ENCODE measurements at places on chromosomes 13 and 19.

DNA sequence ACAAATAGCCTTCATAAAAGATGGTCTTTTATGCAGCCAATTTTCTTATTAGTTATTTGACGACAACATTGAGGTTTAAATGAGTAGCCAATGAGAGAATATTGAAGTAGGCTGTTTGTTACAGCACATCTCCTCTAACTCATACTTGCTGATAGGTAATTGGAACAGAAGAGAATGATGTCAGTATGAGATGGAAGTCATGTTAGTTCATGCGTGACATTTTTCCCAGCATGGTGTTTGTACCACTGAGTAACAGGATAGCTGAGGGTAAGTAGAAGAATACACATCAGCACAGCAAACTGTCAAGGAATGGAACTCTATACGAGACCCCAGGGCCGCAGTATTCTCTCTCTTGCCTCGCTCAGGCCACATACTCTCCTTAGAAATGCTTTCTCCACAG, 37.2 kb downstream of the COL4A2 start:
- no peak for DNase-seq

DNA sequence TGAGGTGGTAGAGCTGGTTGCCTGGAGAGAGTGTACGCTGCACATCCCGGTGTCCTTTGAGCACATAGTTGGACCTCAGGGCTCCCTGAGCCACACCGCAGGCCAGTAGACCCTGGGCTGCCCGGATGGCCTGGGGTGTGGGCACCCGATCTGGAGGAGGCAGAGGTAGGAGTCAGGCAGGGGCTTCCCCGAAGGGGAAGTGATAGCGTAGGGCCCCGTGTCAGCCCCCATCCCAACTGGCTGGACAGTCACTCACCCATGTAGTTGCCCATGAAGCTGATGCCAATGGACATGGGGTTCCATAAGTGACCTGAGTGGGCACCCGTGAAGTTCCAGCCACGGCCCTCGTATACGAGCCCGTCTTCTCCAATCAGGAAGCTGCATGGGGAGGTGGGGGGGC, 3.6 kb downstream of the PGLYRP1 start:
- no peak for DNase-seq

DNA sequence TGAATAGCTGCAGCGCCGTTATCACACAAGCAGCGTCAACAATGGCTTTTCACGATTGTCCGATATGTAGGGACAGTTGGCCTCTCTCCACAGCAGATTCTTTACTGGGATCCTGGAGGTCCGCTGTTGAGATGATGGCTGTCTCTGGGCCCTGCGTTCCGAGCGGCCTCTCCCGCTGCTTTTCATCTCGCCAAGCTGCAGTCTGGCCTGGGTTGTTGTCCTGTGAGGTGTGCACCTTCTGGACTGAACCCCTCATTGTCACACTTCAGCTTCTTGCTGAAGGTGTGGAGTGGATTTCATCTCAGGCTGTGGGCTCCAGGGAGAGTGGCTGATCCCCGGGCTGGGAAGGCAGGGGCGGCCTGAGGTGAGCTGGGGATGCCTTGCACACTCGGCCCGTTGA, 9.6 kb downstream of the UPF1 start:
- DNase-seq: no peak

DNA sequence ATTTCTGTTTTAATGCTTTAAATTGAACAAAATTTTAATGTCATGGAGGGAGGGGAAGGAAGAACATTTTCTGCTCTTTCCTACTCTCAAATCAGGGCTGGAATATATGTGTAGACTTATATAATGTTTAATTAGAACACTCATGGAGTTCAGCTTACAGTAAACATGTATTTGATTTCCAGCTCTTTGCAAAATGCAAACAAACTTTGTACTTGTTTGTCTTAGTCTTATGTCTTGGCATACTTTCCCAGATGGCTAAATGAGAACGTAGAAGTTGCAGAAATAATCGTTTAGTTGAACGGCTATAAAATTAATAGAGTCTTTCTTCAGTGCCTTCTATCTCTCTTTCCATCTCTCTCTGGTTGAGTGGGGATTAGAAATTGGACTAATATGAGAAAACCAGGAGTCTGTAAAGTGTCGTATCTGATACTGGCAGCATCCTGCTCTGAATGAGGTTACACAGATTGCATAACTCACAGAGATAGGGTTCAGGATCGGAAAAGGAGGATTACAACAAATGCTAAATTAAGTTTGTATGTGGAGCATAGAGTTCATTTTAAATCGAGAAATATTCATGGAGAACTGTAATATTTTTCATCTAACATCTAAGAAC, 82.3 kb downstream of the FGF9 start:
- no peak for DNase-seq

- no peak for DNase-seq
Measured at GRCh38 chr13:33571618-33572017, 246.3 kb upstream of the RFC3 start.

GRCh38 chr13:97266332-97266731, 44.2 kb downstream of the MBNL2 start:
- DNase-seq: no peak

DNA sequence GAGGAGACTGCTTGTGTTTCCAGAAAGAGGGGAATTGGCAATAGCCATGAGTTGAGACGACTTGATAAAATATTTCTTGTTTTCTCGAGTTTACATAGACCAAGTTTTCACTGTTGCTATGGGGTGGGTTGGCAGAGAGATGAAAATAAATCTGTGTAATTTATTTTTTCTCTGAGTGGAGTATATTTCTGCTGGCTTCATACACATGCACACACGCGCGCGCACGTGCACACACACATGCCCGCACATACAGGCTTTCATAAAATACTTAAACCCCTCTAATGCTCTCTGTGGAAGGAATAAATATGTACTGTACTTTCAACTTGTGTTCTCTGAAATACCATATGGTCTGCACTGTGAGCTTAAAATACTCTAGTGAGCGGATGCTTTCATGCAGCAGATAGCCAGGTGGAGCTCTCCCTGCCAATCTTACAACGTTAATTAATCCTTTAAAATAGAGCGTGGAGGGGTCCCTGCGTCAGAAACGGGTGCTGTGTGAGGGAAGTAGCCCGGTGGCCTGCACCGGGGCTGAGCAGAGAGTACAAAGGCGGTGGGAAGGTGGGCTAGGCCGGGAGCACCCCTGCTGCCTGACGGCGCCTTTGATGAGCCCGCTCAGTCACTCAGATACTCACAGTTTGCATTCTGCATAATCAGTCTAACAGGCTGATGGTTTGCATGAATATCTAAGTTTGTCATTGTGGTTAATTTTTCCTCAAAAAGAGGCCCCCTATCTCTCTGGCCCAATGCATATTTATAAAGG, 44.1 kb downstream of the CCNE1 start:
- no peak for DNase-seq

- DNase-seq: no peak
Measured at GRCh38 chr13:97027162-97027554, 32.9 kb upstream of the OXGR1 start.

- DNase-seq: no peak
Measured at GRCh38 chr13:90868321-90868920, 479.1 kb upstream of the MIR17HG start.

DNA sequence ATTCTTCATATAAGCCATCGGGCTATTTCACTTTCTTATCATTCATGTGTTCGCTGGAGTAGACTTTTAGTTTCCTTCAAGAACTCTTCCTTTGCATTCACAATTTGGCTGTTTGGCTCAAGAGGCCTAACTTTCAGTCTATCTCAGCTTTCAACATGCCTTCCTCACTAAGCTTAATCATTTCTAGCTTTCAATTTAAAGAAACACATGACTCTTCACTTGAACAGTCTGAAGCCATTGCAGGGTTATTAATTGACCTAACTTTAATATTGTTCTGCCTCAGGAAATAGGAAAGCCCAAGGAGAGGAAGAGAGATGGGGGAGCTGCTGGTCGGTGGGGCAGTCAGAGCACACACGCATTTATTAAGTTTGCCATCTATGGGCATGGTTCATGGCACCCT, 158.1 kb downstream of the SUCLA2 start:
- DNase-seq: no peak

GRCh38 chr19:39264306-39265290, 3.6 kb upstream of the IFNL2 start:
- DNase-seq: no peak

DNA sequence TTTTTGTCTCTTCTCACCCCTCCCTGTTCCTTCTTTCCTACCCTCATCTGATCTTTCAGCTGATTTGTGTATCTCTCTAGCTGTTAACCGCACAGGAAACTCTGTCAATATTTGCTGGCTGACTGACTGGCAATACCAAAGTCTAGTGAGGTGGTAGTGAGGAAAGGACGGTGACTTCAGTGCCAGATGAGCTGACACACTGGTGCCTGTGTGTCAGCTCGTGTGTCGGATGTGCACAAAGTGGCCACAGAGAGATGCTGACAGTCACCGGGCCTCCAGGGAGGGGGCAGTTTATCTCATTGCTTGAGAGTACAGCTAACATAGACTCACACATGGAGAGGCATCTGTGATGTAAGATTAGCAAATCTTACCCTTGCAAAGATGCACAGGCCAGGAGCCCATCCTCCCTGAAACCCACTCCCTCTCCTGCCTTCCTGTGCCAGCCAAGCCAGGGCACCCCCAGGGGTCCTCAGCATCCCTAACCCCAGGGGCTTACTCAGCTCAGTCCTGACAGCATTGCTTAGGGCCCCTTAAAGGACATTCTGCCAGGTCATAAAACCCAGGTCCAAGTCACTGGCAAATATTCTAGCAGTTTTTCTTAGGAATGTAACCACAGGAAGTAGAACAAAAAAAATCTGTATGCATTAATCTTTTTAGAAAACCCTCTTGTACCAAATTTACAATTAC, 80.2 kb downstream of the SHISA2 start:
- no peak for DNase-seq

- no peak for DNase-seq
Measured at GRCh38 chr13:106357198-106357597, 178.3 kb downstream of the EFNB2 start.

- no peak for DNase-seq
Measured at GRCh38 chr13:60435762-60436374, 38.8 kb downstream of the TDRD3 start.

DNA sequence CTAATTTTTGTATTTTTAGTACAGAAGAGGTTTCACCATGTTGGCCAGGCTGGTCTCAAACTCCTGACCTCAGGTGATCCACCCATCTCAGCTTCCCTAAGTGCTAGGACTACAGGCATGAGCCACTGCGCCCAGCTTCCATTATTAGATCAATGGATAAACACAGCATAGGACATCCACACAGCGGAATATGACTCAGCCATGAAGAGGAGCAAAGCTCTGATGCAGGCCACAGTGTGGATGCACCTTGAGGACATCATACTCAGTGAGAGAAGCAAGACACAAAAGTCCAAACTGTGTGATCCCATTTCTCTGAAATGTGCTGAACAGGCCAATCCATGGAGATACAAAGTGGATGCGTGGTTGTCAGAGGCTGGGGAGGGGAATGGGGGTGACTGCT, 4.9 kb upstream of the ZBTB7A start:
- no peak for DNase-seq

GRCh38 chr19:55098716-55099556, 18.5 kb downstream of the PPP1R12C start:
- DNase-seq: no peak

DNA sequence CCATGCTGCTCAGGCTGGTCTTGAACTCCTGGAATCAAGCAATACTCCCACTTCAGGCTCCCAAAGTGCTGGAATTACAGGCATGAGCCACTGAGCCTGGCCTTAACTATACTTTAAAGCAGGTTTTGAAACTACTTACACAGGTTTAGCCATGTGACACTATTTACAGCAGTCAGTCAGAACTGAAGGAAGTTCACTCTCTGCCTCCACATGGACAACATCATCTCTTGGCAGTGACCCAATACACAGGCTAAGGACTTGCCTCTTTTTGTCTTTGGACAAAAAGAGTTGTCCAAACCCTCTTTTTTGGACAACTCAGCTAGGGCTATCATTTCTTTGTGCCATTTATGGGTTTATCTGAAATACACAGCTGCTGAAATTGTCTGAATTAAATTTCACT, 89.0 kb upstream of the CLDN10 start:
- DNase-seq: no peak

DNA sequence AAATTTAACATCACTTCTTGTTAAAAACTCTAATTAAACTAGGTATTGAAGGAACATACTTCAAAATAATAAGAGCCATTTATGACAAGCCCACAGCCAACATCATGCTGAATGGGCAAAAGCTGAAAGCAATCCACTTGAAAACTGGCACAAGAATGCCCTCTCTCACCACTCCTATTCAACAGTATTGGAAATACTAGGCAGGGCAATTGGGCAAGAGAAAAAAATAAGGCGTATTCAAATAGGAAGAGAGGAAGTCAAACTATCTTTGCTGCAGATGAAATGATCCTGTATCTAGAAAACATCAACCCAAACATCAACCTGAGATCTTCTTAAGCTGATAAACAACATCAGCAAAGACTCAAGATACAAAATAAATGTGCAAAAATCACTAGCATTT, 15.6 kb upstream of the LILRB1 start:
- no peak for DNase-seq

DNA sequence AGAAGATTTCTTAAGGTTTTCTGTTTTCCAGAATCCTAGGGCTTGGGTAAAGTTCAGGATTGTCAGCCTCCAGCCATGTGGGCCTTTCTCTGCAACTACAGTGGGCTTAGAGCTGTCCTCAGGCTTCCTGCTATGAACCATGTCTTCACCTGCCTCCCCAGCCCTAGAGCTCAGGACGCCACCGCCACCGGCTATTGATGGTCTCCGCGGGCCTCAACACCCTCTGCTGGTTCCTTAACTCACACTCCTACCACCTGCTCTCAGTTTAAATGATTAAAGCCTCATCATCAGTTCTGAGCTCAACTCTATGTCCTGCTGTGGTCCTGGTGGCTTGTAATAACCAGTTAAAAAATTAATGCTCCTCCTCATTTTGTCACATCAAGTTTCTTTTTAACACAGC, 221.0 kb downstream of the EFNB2 start:
- DNase-seq: no peak

DNA sequence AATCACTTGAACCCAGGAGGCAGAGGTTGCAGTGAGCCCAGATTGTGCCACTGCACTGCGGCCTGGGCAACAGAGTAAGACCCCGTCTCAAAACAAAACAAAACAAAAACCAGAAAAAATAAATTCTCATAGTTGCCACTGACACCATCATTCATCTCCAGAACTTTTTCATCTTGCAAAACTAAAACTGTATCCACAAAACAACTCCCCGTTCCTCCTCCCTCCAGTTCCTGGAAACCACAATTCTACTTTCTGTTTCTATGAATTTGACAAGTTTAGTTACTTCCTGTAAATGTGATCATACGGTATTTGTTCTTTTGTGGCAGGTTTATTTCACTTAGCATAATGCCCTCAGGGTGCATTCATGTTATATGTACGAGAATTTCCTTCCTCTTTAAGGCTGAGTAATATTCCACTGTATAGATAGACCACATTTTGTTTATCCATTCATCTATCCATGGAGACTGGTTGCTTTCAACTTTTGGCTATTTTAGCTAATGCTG, 13.2 kb upstream of the ADGRE5 start:
- no peak for DNase-seq

- peak; percentile 67 for DNase-seq
Measured at GRCh38 chr19:10543420-10544241, at the start of gene ATG4D. Gene ATG4D (plus strand): TSS chr19:10543904. CDS start chr19:10544091, 187 bp downstream.

Data from stimulated activated CD8-positive, alpha-beta memory T cell treated with anti-CD3 and anti-CD28 coated beads, Interleukin-7, amount 100 ng/mL, for 4 hours (primary cell).